Stimulated activated CD4-positive, alpha-beta T cell treated with anti-CD3 and anti-CD28 coated beads, Interleukin-12 subunit alpha, Interleukin-12 subunit beta, amount 100 ng/mL, for 24 hours (primary cell): ENCODE measurements at places on chromosomes 2 and 18.

- DNase-seq, result no peak
These were observed 932.6 kb downstream of the SOCS6 start for GRCh38 chr18:71221405-71221804.

GRCh38 chr18:58632552-58632951, 3.7 kb upstream of the ALPK2 start:
- DNase-seq, result no peak

- no peak for DNase-seq
These were observed 73.5 kb upstream of the SRD5A2 start for GRCh38 chr2:31654241-31654640.

GRCh38 chr2:108586631-108587030, 52.4 kb downstream of the LIMS1 start:
- no peak for DNase-seq

- DNase-seq, result no peak
These were observed 672.9 kb upstream of the ACVR2A start for GRCh38 chr2:147171941-147172340.

DNA sequence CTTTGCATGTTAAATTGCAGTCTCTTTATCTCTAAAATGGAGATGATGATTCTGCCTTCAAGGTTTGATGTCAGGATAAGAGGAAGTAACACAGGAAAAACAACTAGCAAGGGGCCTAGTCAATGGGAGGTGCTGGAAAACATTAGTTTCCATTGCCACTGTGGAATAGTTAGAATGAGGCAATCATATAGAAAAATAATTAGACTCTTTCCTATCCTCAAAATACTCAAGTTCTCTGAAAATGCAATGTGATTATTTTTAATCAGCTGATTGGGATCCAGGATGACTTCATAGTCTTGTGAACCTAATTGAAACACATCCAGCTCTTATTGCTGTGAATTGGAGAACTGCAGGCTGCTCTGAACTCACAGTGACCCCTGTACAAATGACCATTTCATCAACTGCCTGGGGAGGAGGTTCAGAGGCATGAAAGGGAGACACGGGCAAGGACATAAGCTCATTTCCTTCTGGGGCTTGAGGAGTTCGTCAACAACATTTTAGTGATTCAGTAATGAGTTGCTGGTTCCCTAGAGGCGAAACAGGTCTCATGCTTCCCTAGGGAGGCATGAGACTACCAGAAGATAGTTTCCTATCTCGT, 422.5 kb downstream of the LPIN1 start:
- no peak for DNase-seq

DNA sequence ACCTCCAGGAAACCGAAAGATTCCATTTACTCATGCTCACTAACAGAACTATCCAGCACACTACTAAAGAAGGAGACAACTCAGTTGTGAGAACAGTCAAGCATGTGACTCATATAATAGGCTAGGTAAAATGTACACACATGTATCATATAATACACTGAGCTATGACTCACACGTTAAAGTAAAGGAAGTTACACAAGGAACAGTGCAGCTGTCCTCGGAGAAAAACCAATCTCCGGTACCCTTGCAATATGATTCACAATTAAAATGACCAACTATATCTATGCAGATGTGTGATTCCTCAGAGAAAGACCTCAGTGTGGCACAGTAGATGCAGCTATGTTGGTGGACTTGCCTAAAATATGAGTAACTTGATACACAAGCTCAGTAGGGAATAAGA, 76.5 kb downstream of the STRN start:
- no peak for DNase-seq
